ENCODE measurements at places on chromosomes 16 and 17.

DNA sequence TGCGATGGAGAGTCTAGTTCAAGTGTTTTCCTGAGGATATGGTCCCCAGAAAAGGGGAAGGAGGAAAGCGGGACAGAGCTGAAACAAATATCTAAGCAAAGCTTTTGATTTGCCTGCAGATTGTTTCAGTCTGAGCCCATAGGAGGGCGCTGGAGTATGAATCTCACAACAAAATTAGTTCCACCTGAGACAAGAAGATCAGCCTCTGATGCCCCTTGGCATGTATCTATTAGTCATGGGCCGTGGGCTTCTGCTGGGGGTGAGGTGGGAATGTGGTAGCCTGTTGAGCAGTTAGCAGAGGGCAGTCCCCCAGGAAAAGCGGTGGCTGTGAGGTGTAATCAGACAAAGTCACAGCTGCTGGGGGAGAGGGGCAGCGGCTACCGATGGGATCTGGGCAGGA, 446.9 kb downstream of the CA10 start:
- DNase-seq = no peak

GRCh38 chr16:82867485-82867884, 240.7 kb downstream of the CDH13 start:
- DNase-seq = no peak

GRCh38 chr17:2049333-2050299, 5.3 kb upstream of the HIC1 start:
- peak; percentile 90 for DNase-seq

- DNase-seq = no peak
Measured at GRCh38 chr16:86614699-86615098, 36.4 kb downstream of the FOXL1 start.

Measured in stimulated activated effector memory CD8-positive, alpha-beta T cell treated with anti-CD3 and anti-CD28 coated beads, Interleukin-12 subunit alpha, Interleukin-12 subunit beta, amount 100 ng/mL, for 72 hours (primary cell).